Gastrocnemius medialis (tissue), 4 donors: ENCODE measurements at places on chromosomes 3 and 15. TPM values are rescaled to one million over a fixed set of nuclear protein-coding genes. Genes with fewer than 3 reads are reported as not detected.

GRCh38 chr3:130849091-130849552 is 44.8 kb upstream of the ATP2C1 start:
- peak; percentile 72 for DNase-seq

The LACTB gene
- 38.5 TPM for total RNA-seq

DNA sequence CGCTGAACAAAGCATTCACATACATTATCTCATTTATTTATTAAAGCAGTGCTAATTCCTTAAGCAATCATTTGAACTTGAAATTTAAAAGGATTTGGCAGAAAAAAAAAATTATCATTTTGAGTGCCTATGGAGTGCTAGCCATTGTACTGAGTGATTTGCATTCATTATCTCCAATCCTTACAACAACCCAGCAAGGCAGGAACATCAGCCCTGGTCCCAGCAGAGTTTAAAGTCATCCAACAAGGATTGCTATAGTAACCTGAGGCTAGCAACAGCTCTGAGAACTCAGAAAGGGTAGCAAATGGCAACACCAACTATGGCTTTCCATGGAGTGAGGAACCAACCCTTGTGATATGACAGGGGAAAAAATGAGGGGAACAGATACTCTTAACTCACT is 237.6 kb upstream of the SETMAR start:
- no peak for DNase-seq

The FAM107A gene
- total RNA-seq: 28.5 TPM

DNA sequence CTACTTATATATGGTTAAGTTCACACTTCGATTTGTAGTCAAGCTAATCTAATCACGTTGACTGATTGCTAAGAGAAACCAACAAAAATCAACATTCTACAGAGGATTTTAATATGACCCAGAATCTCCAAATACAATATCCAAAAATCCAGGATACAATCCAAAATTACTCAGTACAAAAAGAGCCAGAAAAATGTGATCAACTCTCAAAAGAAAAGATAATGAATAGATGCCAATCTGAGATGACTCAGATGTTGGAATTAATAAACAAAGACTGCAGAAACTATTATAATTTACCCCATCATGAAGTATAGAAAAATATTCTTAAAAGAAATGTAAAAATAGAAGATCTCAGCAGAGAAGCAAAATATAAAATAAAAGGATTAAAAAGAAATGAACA is 22.3 kb downstream of the HACL1 start:
- DNase-seq: no peak

DNA sequence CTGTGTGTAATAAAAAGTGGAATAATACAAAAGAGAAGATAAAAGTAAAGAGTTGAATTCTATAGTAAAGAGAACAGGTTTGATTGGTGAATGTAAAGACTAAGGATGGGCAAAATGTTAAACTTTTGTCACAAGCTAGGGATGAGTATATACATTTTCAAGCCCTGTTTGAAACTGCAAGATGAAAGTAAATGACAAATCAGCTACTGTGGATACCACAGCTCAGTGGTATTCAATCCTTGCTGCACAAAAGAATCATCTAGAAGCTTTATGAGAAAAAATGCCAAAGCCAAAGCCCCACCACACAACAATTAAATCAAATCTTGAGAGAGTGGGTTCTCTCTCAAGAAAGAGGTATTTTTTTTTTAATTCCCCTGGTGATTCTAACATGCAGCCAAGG is 67.7 kb downstream of the VPS13C start:
- DNase-seq: no peak

- no peak for DNase-seq
Observed at GRCh38 chr3:117398141-117398899, 688.7 kb downstream of the TUSC7 start.

GRCh38 chr3:141218162-141218835 is 13.3 kb upstream of the PXYLP1 start:
- no peak for DNase-seq

The BFSP2 gene
- total RNA-seq: not detected

- DNase-seq: no peak
Observed at GRCh38 chr3:108713816-108714215, 43.4 kb downstream of the RETNLB start.

The KCNMB3 gene
- 0.29 TPM for total RNA-seq

The AHSG gene
- total RNA-seq: not detected

The ATRIP gene
- 6.8 TPM for total RNA-seq

GRCh38 chr15:38886315-38887163 is 321.9 kb upstream of the RASGRP1 start:
- DNase-seq: no peak

GRCh38 chr3:133884887-133885711 is 10.6 kb downstream of the RAB6B start:
- no peak for DNase-seq

The CELSR3 gene
- 0.25 TPM for total RNA-seq

The PTH1R gene
- 6.8 TPM for total RNA-seq

The SERINC4 gene
- not detected for total RNA-seq

DNA sequence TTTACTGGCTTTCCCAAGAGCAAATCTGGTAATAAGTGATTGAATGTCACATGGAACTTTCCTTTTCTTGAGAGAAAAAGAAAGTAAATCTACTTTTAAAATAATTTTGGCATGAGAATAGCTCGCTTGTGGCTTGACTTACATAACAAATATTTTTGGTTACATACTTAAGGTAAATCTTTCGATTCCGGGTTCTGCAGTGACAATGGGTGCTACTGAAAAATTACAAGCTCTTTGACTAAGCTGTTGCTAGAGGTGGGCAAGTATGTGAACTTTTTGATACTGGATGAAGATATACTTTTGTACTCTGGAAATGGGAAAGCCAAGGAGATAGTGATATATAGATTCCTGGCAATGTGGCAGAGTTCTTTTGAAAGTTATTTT is 51.9 kb upstream of the OTOL1 start:
- DNase-seq: no peak

GRCh38 chr15:51386486-51386885 is 45.0 kb downstream of the GLDN start:
- no peak for DNase-seq

The CLRN1 gene
- not detected for total RNA-seq

GRCh38 chr3:129460155-129460554 is 20.1 kb downstream of the IFT122 start:
- DNase-seq: no peak

The POMGNT2 gene
- total RNA-seq: 20.4 TPM

- DNase-seq: no peak
Observed at GRCh38 chr3:132284781-132285619, 32.2 kb upstream of the ACP3 start.

- DNase-seq: peak; percentile 92
Observed at GRCh38 chr3:9153904-9154619, 95.4 kb downstream of the SRGAP3 start.

- no peak for DNase-seq
Observed at GRCh38 chr3:28982906-28983305, 298.0 kb upstream of the RBMS3 start.

- DNase-seq: no peak
Observed at GRCh38 chr3:132006605-132007204, 28.1 kb downstream of the CPNE4 start.

DNA sequence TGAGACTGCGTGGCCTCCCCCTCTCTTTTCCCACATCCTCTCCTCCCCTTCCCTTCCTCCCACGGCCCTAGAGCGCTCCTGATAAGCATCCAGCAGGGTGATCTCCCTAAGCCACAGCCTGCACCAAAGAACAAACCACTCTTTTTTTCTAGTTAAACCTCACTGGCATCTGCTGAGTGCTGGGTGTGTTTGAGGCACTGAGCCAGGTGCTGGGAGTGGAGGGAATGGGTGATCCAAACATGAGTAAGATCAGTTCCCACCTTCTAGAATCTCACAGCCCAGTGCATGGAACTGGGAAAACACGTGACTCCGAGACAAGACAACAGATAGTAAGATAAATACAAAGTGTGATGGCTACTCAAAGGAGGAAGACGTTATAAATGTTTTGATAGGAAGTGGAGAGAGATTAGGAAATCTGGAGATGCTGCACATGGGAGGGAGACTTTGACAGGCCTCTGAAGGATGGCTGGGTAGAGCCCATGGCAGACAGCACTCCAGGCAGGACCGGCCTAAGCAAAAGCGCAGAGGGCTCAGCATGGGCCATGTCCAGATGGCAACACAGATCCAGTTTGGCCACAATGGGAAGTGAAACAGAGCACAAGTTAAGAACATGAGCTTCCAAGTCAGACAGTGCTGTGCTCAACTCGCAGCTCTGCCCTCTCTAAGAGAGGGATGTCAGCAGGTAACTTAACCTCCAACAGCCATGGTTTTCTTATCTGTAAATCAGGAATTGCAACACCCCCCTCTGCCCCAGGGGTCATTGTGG is 55.6 kb downstream of the CCR3 start:
- no peak for DNase-seq

The C3orf20 gene
- not detected for total RNA-seq

- DNase-seq: no peak
Observed at GRCh38 chr15:64775551-64776401, at the start of gene RBPMS2. RBPMS2 (minus strand) TSS chr15:64775589; CDS start chr15:64775319, 270 bp downstream.

DNA sequence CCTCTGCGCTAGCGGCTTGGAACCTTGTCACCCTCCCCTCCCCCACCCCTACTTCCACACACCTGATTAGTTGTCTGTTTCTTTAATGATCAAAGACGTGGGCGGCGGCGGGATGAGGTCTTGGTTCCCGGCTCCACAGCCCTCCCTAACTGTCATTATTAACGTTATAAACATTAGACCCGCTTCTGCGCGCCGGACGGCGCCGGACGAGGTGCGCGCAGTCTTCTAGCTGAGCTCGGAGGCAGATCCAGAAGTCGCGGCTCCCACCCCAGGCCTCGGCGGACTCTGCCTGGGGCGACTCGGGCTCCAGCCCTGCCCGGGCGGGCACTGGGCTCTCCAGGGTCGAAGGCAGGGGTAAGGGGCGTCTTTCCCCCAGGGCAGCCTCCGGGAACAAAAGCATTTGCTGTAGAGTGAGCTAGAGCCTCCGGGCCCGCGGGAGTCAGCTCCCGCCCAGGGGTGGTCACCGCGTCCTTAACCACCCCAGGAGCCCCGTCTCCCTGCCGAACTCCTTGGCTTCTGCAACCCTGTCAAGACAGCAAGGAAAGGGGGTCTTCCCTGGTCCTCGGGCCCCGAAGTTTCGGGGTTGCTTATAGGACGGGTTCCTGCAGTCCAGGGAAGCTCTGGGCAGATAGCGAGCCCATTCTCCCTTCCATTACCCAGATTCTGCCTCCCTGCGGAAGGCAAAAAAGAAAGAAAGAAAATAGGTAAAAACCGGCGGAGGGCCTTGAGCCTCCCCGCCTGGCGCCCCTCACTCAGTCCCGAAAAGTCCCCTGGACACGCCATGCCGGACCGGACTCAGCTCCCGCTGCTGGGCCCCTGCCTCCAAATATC is 2.2 kb upstream of the ISLR2 start:
- no peak for DNase-seq

DNA sequence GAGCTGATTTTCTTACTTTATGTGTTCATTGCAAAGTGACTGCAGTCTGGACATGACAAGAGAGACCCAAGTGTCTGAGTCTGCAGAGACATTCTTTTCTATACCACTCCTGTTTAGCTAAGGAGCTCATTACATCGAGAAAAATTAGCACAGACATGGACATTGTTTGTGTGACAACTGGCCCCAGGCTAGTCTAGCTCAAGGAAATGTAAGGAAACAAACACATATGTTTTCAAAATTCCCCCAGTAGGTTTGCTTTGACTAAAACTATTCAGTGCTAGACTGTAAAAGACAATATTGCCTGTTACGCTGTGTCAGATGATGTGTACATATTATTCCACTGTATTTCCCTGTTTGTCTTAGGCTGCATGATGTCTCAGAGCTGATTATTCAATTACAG is 40.9 kb downstream of the TPRG1 start:
- no peak for DNase-seq

The SV2B gene
- 0.68 TPM for total RNA-seq

GRCh38 chr3:147652651-147653366 is 243.6 kb downstream of the ZIC1 start:
- no peak for DNase-seq

GRCh38 chr15:89442671-89443307 is 53.6 kb downstream of the RHCG start:
- no peak for DNase-seq

The AKAP13 gene
- 210 TPM for total RNA-seq

The IL17RB gene
- total RNA-seq: 1.4 TPM

DNA sequence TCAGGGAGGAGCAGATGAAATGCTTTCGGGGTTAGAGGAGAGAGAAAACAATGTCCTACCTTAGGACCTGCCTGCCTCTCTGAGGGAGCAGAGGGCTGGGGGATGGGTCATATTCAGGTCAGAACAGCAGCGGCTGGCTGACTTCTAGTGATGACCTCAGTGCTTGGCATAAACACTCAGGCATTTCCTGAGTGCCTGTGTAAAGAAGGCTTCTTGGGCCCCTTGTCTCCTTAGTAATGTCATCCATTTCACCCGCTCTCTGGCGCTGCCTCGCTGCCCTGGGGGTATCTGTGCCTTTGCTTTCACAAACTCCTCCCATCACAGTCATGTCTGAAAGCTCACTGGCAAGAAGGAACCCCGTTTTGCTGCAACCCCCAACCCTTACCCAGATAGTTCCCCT is 82.9 kb upstream of the GSK3B start:
- peak; percentile 17 for DNase-seq

The GABRA5 gene
- not detected for total RNA-seq

The FRMD5 gene
- not detected for total RNA-seq

GRCh38 chr3:129230311-129231019 is 18.9 kb upstream of the COPG1 start:
- no peak for DNase-seq

DNA sequence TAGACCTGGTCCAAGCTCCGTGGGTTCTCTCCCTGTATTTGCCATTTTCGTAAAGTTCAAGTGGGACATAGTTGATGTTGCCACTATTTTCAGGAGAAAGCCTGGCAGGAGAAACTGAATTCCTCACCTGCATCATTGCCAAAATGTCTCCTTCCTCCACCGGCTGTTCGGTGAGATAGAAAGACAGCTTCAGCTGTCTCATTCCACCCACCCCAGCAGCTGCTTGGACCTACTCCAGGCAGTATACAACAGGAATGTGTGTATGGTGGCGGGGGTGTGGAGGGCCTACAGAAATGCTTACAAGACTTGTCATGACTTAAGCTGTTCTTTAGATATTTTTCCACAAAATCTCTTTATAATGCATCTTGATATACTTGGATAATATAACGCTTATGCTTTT is 132.7 kb upstream of the RAP2B start:
- DNase-seq: no peak

The HRH1 gene
- total RNA-seq: 1.0 TPM

- no peak for DNase-seq
Observed at GRCh38 chr3:193388361-193388760, 9.8 kb upstream of the ATP13A5 start.

The BBS4 gene
- total RNA-seq: 27.2 TPM

- DNase-seq: no peak
Observed at GRCh38 chr3:112319516-112320276, 13.3 kb upstream of the CD200 start.
